ENCODE measurements at places on chromosomes 2 and 18.

- DNase-seq = no peak
These were observed 415.1 kb upstream of the LRRTM1 start for GRCh38 chr2:80719607-80720006.

GRCh38 chr2:53969968-53970723 lies 647 bp downstream of the PSME4 start:
- DNase-seq = peak; percentile 66

DNA sequence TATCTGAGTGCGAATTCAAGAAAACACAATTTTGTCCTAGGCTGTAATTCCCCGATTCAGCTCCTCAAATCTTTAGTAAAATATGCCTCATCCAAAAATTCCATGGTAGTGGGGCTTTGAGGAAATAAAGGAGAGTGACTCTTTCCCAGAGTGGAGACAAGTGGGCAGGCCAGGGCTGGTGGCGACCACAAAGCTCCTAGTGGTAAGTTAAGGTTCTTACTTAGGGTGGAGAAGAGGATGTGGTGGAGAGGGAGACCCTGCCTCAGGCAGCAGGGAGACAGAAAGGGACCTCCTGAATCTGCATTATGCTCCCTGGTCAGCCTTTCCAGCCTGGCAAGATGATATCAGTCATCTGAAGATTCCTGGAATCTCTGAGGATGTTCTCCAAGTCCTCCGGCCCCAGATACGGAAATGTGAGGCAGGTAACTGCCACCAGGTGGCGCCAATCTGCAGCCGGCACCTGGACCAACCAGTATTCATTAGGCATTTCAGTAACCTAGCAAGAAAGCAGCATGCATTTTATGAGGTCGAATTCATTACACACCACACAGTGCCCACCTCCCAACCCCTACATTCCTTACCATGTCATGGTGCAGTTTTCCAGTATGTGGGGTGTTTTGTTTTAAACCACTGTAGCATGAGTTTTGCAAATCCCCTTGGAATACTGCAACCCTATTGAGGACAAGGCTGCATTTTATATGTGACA lies 106.4 kb downstream of the POLE4 start:
- peak; percentile 73 for DNase-seq

- no peak for DNase-seq
These were observed 132.8 kb downstream of the ACOXL start for GRCh38 chr2:110865188-110865587.

DNA sequence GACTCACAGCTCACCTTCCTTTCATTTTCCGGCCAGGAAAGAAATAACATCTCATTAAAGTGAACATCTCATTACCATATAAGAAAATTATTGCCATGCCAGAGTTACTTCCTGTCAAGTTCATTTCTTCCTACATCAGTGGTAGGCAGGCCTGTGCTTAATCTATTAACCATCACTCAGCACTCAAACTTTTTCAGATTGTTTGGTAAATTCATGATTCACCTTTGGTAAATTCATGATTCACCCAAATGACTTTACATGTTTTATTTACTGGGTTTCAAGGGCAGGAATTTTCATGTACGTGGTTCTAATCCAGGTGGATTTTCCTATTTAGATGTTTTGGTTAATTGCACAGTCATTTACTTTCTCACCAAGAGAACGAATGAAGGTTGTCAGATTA lies 116.5 kb downstream of the CSRNP3 start:
- DNase-seq = no peak

DNA sequence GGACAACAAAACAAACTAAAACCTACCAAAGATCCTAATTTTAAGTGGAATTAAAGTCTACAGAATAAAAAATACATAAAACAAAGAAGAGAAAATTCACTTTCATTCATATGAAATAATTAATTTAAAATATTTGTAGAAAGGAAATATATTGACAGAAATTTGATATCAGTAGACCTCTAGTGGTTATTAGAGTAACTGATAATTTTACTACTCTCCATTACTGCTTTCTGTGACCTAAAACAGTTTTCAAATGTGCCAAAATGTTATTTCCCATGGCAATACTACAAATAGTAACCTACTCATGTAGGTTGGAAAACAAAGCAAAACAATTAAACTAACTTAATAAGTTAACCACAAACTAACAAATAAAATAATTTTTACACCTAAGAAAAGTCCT lies 147.1 kb downstream of the NOL4 start:
- DNase-seq = no peak

GRCh38 chr2:5190023-5190422 lies 502.2 kb upstream of the SOX11 start:
- no peak for DNase-seq

- DNase-seq = no peak
These were observed 2149.8 kb upstream of the PIK3C3 start for GRCh38 chr18:39805218-39805617.
